ENCODE measurements at places on chromosomes 1 and 21.

GRCh38 chr1:9809100-9809510 is 14.7 kb downstream of the CLSTN1 start:
- DNase-seq: no peak

GRCh38 chr1:150708595-150708994 is 11.6 kb upstream of the GOLPH3L start:
- no peak for DNase-seq

DNA sequence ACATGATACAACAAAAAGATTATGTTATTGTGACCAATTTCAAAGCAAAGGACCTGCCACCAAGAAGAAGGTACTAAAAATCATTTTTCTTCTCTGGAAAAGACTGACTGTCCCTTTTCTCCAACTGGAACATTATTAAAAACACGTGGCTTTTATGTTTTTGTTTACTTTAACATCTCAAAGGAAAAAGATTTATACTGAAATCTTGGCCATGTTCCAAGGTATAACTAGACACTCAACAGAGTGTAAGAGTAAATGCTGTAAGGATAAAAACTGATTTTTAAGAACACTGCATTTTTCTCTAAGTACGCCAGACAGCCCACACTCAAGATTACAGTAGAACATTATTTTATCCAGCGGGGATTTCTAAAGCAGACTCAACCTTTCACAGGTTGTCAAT is 62.1 kb downstream of the BRWD1 start:
- DNase-seq: no peak

DNA sequence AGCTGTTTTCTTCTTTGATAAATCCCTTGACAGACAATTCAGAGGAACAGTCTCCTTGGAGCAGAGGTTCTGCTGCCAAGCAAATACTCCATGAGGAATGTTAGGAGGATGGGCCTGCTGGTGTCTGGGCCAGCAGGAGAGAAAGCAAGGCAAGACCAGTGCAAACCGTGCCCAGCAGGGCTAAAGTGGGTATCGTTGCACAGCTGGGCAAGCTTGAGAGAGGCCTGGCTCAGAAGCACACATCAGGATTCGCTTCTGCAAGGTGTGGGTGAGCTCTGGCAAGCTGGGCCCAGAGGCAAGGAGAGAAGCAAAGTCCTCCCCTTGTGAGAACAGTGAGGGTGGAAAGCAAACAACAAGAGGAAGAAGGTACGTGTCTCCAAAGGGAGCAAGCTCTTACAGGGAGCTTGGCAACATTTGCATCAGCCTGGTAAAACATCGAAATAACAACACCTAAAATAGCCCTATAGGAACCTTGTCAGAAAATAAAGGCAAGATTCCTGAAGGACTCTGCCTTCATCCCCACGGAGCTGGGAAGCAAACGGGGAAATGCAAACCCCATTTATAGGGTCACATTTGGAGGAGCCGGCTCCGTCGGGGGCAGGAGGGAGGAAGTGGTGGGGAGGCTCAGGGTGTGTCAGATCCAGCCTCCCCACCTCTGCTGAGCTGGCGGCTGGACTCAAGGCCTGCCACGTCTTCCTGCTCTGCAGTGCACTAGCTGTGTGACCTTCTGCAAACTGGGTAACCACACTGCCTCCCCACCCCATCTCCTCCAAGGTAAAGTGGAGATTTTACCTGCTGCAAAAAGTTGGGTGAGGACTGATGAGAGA is 62.3 kb upstream of the HIVEP3 start:
- no peak for DNase-seq

GRCh38 chr1:51736702-51737101 is 119.8 kb downstream of the OSBPL9 start:
- DNase-seq: no peak

DNA sequence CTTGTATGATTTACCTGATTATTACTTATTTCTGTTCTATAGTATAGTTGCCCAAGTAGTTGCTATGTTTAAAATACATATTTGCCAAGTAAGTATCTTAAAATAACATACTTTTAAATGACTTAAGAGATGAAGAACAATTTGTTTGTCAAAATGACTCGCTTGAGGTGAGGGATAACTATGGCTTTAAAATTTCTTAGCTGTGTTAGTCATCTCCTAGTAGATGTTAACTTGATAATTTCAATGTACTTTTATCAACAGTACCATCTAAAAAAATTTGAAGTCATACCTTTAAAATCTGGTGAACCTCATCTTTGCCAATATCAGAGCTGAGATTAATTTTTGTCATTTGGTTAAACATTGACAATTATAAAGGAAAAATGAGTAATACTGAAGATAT is 37.7 kb downstream of the ODR4 start:
- DNase-seq: no peak

GRCh38 chr1:227939791-227940771 is 7.7 kb downstream of the WNT9A start:
- peak; percentile 9 for DNase-seq

DNA sequence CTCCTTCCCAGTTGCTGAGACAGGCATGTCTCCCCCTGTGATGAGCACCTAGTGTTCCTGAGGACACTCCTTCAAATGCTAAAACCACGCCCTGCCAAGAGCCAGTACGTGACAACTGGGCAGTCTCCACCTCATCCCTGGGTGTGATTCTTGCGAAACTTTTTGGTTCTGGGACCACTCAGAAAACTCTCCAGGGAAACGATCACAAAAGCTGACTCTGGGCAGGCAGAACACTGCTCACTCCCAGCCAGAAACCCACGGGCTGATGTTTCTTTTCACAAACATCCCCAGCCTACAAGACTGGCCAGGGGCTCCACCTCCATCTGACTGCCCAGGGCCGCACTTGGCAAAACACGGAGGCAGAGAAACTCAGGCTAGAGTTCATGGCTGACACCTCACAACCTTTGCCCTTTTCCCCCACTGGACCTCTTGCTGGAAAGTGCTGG is 24.4 kb downstream of the DHRS3 start:
- DNase-seq: no peak

Data from activated B cell treated with CpG ODN at 0.5 μM for 24 hours (primary cell).